ENCODE measurements at places on chromosomes 7 and 10.

GRCh38 chr10:68756246-68756645, 35.2 kb downstream of the CCAR1 start:
- no peak for DNase-seq

DNA sequence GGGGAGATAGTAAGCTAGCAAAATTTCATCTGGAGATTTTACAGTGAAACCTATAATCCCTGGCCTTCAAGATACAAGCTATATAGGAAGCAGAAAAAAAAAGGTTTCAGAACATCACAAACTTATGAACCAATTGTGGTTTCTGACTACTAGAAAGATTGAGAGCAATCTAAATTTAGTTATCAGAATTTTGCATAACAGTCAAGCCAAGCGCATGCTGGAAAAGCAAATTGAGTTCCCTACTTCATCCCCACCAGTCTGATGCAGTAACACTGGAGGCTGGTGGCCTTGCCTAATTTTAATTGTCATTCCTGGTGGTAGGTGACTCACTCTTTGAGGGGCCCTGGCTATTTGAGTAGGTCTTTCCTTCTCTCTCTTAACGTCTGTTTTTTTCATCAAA, 46.3 kb upstream of the ELMO1 start:
- no peak for DNase-seq

DNA sequence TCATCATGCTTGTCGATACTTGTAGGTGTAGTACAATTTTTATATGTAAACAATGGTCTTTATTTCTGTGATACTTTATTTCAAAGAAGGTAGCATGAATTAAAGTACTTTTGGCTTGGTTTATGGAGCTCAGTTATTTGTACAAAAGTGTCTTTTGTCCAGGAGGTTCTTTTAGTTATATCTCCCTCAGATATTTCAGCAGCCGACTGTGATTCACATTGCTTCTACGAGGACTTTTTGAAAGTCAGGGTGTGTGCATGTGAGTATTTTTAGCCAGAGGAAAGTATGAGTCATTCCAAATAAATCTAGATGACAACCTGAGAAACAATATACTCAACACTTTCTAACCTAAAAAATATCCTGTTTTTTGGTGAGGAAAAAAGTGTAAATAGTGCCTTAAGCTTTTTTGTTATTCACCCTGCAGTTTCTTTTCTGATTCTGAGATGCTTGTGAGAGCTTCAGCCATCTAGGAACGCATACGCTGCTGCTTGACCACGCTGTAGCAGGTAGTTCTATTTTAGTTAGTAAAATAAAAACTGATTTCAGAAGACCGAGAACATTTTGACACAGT, 595 bp upstream of the SUN1 start:
- DNase-seq = no peak

- DNase-seq = no peak
Observed at GRCh38 chr7:71801976-71802375, 610.2 kb downstream of the CALN1 start.

DNA sequence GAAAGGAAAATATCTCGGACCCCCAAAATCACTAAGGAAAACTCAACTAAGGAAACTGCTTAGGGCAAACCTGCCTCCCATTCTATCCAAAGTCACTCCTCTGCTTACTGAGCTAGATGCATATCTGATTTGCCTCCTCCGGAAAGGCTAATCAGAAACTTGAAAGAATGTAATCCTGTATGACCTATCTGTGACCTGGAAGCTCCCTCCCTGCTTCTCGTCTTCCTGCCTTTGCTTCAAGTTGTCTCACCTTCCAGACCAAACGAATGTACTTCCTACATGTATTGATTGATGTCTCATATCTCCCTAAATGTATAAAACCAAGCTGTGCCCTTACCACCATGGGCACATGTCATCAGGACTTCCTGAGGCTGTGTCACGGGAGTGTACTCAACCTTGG, 58.1 kb upstream of the SEC61G start:
- no peak for DNase-seq

GRCh38 chr10:130339911-130340310, 203.7 kb downstream of the GLRX3 start:
- DNase-seq = no peak

- no peak for DNase-seq
Observed at GRCh38 chr7:124716894-124717293, 48.7 kb downstream of the GPR37 start.

- DNase-seq = no peak
Observed at GRCh38 chr10:132980426-132981172, 38.2 kb upstream of the CFAP46 start.

DNA sequence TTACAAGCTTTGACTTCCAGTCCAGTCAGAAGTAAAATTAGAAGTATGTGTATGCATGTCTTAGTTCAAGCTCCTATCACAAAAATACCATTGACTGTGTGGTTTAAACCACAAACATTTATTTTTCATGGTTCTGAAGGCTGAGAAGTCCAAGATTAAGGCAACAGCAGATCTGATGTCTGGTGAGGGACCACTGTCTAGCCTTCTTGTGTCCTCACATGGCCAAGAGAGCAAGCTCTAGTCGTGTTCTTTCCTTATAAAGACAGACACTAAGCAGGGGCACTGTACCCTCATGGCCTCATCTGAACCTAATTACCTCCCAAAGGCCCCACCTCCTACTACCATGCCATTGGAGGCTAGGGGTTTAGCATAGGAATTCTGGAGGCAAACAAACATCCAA, 41.3 kb upstream of the ARL4A start:
- DNase-seq = no peak

GRCh38 chr7:66522518-66522917, 106.2 kb upstream of the KCTD7 start:
- DNase-seq = no peak

DNA sequence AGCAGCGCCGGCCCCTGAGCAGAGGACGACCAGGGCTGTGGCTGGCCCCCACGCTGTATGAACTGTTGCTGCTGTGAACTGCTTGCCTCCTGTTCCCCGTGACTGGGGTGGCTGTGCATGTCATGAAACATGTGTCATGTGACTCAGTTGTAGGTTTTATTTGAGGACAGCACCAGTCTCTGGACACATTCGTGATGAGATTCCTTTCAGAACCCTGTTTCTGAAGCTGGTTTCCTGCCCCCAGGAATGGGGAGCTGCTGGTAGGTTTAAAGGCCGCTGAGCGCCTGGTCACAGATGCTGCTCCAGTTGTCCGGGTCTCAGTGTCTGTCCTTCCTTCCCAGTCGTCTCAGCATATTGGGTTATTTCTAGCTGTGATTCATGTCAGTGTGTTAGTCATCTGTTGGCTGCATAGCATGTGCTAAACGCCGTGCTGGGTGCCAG, 79.1 kb upstream of the PPIF start:
- DNase-seq = no peak

- DNase-seq = no peak
Observed at GRCh38 chr10:48934672-48935501, 4.8 kb downstream of the LRRC18 start.

DNA sequence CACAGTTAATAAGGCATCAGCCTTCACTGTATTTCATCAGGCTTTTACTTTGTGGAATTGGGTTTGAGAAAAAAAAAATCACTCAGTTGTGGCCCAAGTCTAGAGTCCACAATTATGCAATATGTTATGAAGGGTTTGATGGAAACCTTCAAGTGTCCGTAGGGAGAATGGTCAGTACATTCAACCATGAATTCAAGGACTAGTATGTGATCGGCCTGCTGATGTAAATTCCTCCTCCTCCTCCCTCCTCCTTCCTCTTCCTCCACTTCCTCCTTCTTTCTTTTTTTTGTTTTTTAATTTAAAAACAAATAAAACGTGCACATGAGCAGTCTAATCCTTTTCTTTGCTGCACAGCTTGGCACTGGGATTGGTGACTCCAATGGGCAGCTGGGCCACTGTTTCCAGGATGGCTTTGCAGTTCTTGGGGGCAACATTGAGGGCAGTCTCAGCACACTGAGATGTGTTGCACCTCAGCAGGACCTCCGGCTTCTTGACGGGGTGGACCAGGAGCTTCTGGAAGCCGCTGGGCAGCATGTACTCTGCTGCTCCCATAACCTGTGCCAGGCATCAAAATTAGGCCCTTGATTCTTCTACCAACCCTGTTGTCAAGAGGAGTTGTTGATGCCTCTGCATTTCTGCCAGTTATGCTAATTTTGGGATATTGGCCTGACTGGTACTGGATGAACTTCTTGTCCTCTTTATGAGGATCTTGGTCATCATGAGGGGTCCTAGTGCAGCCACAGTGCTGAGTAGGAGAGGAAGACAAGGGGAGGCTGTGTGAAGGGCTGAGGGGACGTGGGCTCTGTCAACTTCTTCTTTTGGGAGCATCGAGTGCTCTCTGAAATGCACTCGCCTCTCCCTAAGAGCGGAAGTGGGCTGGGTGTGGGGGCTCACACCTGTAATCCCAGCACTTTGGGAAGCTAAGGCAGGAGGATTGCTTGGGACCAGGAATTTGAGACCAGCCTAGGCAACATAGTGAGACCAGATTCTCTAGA, 9.3 kb upstream of the IL2RA start:
- DNase-seq = no peak

- DNase-seq = no peak
Observed at GRCh38 chr10:76885816-76886215, 751.8 kb downstream of the KCNMA1 start.

- DNase-seq = no peak
Observed at GRCh38 chr10:124619195-124619594, 125.0 kb downstream of the FAM53B start.

DNA sequence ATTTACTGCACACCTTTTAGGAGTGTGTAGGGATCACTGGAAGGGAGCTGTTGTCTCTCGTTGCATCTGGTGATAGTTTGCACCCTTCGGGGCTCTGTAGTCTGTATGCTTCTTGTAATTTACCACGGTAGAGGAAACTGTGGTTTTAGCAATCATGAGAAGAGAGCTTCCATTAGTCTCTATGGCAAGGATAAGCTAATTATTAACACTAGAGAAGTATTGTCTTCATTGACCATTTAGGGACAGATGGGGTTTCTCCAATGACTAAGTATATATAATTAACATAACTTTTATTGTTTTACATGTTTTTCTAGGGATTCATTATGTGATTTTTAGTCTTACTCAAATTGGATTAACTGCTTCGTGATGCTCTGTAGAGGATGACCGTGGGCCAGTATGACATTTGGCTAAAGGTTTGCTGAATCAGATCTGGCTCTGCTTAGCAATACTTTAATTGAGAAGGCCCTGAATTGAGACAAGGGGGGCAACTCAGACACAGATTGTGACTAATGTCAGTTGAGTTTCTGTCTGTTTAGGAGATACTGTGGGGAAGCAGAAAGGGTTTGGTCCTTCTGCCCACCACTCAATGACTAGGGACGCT, 8.7 kb downstream of the SLC18A2 start:
- no peak for DNase-seq

GRCh38 chr7:13312307-13312706, 624.9 kb downstream of the ARL4A start:
- no peak for DNase-seq

- no peak for DNase-seq
Observed at GRCh38 chr10:88066319-88066718, 202.9 kb downstream of the PTEN start.

- no peak for DNase-seq
Observed at GRCh38 chr7:5211730-5212482, 21.9 kb downstream of the WIPI2 start.

DNA sequence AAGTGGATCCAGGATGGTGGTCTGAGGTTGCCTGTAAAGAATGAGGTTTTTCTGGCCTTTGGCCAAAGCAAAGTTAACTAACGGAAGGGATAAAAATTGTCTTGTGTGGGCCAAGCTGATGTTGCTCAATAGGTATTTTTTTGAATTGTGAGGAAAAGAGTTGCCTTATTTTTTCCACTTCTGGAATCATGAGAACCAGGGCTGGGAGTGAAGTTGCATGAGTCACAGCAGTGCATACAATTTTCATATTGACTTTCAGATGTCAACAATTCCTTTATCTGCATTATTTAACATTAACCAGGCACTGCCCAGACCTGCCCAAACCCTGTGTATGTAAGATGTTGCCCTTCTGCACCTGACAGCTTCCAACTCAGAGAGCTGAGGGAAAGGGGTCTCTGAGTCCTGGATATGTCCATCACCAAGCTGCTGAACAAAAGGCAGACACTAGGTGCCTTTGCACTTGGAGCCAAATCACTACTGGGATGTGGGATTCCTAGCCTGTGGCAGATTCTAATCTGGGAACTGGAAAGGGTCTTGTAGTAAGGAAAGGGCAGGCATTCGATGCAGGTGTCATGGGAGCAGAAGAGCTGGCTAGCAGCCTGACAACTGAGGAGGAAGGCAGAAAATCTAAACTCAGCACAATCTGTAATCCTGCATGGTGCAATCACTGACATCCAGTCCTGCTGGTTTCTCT, 52.3 kb upstream of the SLC35B4 start:
- DNase-seq = no peak

GRCh38 chr10:94328613-94329012, 34.1 kb downstream of the NOC3L start:
- no peak for DNase-seq

DNA sequence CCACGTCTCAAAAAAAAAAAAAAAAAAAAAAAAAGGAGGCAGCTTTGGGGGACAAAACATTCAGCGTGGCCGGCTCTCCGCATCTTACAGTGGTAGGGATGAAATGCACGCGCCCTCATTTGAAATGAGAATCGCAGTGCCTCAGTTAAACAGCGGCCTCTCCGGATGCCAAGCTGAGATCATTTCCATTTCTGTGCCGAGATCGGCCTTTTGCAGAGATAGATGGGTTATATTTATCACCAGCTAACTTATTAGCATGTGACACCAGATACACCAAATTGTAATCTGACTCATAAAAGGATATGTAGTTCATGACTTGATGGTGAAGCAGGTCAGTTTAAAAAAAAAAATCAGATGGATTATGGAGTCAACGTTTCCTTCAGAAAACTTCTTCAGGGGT, 138.7 kb downstream of the CUX1 start:
- no peak for DNase-seq

DNA sequence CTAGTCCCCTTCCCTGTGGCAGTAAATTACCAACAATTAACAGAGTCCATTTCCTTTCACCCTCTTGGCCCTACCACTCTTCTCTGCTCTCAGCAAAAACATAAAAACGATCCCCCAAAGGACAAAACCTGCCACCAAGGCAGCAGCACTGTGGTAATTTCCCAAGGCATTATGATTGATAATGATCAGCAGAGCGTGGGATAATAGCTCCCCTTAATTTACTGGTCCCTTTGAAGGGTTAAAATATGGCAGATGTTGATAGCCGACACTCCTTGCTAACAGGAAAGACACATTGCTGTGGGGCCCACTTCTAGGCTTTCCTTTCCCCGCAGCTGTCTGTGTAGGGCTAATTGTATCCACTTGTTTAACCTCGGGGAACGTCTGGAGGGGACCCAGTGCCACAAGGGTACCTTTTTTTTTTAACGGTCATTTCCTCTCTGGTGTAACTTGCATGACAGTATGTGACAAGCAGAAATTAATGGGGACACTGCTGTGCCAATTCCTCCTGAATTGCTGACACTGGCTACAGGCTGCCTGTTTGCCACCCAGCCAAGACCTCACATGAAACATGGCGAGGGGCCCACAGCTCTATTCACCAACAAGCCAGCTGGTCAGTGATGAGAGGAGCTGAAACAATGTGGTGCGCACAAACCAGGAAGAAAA, 81.3 kb downstream of the CDK6 start:
- no peak for DNase-seq

- DNase-seq = no peak
Observed at GRCh38 chr10:15482156-15482555, 111.1 kb upstream of the FAM171A1 start.

Data from stimulated activated CD4-positive, alpha-beta T cell treated with anti-CD3 and anti-CD28 coated beads, Interleukin-12 subunit alpha, Interleukin-12 subunit beta, amount 100 ng/mL, for 4 hours (primary cell).